IPS DF 6.9 (cell line): ENCODE measurements at places on chromosomes 2 and 18.

DNA sequence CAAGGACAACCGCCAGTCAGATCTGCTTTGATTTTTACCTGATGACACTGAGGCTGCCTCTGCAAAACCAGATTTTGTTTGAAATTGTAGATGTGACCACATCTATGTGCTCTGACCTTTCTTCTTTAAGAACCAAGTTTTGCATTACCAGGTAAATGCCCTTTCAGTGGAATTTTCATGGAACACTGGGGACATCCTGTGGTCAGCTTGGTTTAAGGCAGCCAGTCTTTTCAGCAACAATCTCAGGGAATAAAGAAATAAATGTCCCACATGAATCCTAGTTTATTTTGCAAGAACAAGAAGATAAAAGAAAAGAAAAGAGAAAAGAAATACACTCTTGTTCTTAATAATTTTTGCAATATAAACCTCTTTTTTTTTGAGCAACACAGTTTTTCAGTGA lies 90.6 kb downstream of the POU3F3 start:
- no peaks in the 10 kb centered on the region; the same call in 1 of the 2 replicates for H3K4me1 ChIP-seq
- no peak overlapping the region for H3K4me3 ChIP-seq
- H3K27me3 ChIP-seq: no peaks in the 10 kb centered on the region
- H3K36me3 ChIP-seq: no peaks in the 10 kb centered on the region
- H3K27ac ChIP-seq: no peak overlapping the region
- DNase-seq: no peak

GRCh38 chr18:73235921-73236320 lies 368.1 kb upstream of the NETO1 start:
- no peak overlapping the region for H3K4me3 ChIP-seq
- no peaks in the 10 kb centered on the region for H3K27me3 ChIP-seq
- DNase-seq: no peak
- no peaks in the 10 kb centered on the region for H3K36me3 ChIP-seq

GRCh38 chr2:105361102-105361889 lies 24.0 kb downstream of the C2orf49 start:
- H3K36me3 ChIP-seq: peaks cover 2% of the 10 kb centered on the region; the same call in 1 of the 2 replicates
- H3K4me1 ChIP-seq: no peaks in the 10 kb centered on the region
- no peak overlapping the region for H3K27ac ChIP-seq
- no peak for DNase-seq
- no peaks in the 10 kb centered on the region for H3K27me3 ChIP-seq

DNA sequence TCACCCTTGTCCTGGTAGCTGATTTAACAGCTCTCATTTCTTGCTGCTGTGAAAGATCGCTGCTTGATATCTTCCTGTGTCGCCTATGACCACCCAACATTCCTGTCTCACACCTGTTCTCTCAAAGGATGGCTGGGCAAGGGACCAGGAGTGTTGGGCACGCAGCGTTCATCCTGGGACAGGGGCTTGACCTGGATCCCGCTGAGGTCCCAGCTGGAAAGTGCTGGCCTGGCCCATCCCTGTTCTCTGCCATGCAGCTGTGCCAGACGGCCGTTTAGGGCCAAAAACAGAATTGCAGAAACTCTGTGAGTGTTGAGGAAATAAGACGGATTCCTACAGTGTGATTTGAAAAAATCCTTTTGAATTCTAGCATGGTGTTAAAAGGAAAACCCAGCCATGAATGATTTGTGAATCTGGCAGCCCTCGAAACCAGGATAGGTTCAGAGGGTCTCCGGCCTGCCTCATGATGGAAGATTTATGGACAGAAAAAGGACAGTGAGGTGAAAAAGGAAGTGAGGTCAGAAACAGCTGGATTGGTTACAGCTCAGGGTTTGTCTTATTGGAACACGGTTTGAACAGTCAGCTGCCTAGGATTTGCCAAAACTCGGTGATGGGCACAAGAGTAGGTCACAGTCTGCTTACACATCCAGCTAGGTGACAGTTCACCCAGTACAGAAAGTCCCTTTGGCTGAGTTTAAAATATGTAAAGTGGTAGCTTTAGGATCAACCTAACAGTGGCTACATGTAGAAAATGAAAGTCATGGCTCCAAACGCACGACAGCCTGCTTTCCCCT lies 164.8 kb downstream of the DCDC2C start:
- H3K27me3 ChIP-seq: no peaks in the 10 kb centered on the region
- no peak overlapping the region for H3K4me3 ChIP-seq
- 0 out of 2 replicates have a peak, but pooled peaks cover 2% of the 10 kb centered on the region for H3K4me1 ChIP-seq

GRCh38 chr18:79447703-79448367 lies 52.1 kb downstream of the NFATC1 start:
- H3K27ac ChIP-seq: no peak overlapping the region
- no peaks in the 10 kb centered on the region for H3K27me3 ChIP-seq
- no peak for DNase-seq
- H3K36me3 ChIP-seq: peaks cover 3% of the 10 kb centered on the region; the same call in 1 of the 2 replicates
- H3K4me1 ChIP-seq: no peaks in the 10 kb centered on the region
- no peak overlapping the region for H3K4me3 ChIP-seq

DNA sequence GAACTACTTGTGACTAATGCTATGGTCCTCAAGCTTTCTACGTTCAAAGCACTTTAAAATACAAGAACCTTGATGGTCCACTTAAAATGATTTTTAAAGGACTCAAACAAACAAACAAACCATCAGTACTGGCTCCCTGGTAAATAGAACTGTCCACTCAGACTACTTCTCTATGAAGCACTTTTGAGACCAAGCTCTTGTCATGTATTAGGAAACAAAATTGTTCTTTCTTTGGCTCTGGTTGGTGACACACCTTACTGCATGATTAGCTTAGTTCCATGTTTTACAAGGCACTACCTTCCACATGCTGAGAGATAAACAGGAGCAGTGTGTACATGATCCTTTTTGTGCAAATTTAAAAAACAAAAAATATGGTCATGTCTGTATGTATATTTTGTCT lies 19.7 kb downstream of the DARS1 start:
- no peaks in the 10 kb centered on the region for H3K36me3 ChIP-seq
- H3K4me3 ChIP-seq: no peak overlapping the region
- no peak overlapping the region for H3K27ac ChIP-seq
- no peak for DNase-seq

DNA sequence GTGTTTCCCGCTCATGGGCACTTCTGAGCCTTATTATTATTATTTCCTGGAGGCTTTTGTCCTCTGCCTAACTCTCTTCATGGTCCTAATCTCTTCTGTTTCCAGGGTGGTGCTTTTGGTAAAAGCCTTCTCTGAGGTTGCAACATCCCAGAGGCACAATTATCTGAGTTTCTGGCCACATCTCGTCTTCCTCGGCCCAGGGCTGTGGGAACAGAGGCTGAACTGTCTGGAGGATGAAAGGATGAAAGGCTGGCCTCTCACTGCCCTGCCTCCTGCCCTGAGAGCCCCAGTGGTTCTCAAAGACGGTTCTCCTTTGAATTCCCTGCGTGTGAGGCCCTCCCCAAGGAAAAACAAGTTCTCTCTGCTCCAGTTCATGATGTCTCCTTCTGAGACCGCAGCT lies 13.8 kb downstream of the GYPC start:
- no peak for DNase-seq
- no peaks in the 10 kb centered on the region for H3K36me3 ChIP-seq
- H3K4me1 ChIP-seq: no peaks in the 10 kb centered on the region
- no peaks in the 10 kb centered on the region for H3K27me3 ChIP-seq
- no peak overlapping the region for H3K4me3 ChIP-seq

- no peak for DNase-seq
- H3K4me1 ChIP-seq: no peaks in the 10 kb centered on the region
- H3K27ac ChIP-seq: no peak overlapping the region
- no peaks in the 10 kb centered on the region for H3K27me3 ChIP-seq
- no peak overlapping the region for H3K4me3 ChIP-seq
- no peaks in the 10 kb centered on the region for H3K36me3 ChIP-seq
Observed at GRCh38 chr2:27804146-27804545, 32.6 kb downstream of the MRPL33 start.

GRCh38 chr2:16184945-16185660 lies 244.8 kb downstream of the MYCN start:
- DNase-seq: no peak
- H3K27me3 ChIP-seq: no peaks in the 10 kb centered on the region
- H3K27ac ChIP-seq: no peak overlapping the region
- no peaks in the 10 kb centered on the region for H3K4me1 ChIP-seq

DNA sequence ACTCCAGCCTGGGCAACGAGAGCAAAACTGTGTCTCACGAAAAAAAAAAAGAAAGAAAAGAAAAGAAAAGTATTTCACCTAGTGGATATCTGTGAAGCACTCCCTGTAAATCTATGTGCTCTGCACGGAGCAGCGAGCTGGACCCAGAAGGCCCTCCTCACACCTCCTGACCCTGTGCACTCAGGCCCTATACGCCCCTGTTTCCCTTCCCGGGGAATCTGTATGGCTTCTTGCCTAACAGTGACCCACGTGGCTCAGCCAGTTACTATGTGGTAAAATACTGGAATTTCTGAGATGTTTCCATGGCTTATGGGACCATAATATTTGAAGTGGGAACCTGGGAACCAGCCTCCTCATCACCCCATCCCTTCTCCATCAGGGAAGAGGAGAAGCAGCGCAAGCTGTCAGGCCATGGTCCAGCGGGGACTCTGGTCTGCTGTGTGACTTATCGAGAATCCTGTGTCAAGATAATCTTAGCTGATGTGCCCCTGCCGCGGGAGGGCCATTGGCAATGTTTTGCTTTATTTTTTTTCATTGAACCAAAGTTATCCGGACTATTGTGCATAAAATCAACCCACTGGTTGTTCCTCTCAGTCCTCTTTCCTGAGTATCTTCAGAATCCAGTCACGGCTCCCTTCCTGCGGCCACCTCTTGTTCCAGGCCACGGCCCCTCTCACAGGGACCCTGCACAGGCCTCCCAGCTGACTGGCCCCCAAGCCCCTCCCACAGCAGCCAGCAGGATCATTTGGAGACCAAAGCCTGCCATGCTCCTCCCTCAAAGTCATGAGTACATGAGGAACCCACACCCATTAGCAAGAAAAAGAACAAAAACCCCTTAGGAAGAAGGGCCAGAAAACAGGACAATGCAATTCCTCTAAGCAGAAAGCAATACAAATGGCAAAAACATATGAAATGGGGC lies 30.6 kb downstream of the SDC1 start:
- no peak overlapping the region for H3K27ac ChIP-seq
- DNase-seq: no peak
- H3K36me3 ChIP-seq: no peaks in the 10 kb centered on the region
- no peaks in the 10 kb centered on the region for H3K27me3 ChIP-seq
- H3K4me3 ChIP-seq: no peak overlapping the region

- no peak overlapping the region for H3K4me3 ChIP-seq
- no peaks in the 10 kb centered on the region for H3K27me3 ChIP-seq
- no peak overlapping the region for H3K27ac ChIP-seq
- no peaks in the 10 kb centered on the region for H3K36me3 ChIP-seq
Observed at GRCh38 chr2:225620227-225620626, 220.7 kb downstream of the NYAP2 start.

DNA sequence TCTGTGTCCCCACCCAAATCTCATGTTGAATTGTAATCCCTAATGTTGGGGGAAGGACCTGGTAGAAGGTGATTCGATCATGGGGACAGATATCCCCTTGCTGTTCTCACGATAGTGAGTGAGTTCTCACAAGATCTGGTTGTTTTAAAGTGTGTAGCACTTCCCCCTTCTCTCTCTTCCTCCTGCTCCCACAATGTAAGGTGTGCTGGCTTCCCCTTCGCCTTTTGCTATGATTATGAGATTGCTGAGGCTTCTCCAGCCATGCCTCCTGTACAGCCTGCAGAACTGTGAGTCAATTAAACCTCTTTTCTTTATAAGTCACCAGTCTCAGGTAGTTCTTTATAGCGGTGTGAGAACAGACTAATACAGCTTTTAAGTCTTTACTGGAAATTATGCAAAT lies 193.3 kb upstream of the RBBP8 start:
- 0 out of 2 replicates have a peak, but pooled peaks cover 4% of the 10 kb centered on the region for H3K4me1 ChIP-seq
- H3K27me3 ChIP-seq: no peaks in the 10 kb centered on the region
- no peak overlapping the region for H3K4me3 ChIP-seq
- no peak for DNase-seq

DNA sequence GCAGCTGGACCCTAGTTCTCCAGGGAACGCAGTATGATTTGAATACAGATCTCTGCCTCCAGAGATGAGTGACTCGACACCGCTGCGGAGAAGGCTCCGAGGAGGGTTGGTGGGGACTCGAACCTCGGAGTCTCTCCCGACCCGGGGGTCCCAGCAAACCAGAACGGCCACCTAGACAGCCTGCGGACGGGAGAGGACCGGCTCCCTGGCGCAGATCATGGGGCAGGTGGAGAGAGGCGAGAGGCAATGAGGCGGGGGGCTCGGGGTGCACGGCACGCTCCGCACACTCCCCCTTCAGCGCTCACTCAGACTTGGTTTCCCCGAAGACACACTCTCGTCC lies 12.6 kb downstream of the DYSF start:
- peaks cover 49% of the 10 kb centered on the region for H3K27me3 ChIP-seq

DNA sequence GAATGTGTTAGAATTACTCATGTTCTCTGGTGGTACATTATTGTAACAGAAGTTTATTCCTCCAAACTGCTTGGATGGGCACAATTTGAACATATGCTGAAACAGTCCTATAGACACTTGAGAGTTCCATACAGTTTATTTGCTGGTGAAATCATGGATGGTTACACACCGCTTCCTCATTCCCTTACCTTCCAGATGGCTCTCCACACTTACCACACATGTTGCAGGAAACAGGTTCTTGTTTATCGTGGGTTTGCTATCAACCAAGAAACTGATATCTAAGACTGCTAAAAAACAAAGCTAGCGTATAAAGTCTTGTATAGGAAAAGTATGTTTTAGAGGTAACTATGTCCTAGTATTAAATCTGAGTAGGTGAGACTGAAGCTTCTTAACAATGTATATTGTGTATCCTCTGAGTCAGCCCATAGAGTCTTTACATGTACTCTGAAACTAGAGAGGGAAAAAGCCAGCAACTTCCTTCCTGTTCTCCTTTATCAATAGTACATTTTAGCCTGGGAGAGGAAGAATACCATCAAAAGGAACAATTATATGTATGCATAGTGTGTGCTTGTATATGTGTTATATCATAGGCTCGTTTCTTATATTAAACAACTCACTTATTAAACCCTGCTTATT lies 313.1 kb downstream of the PLCL1 start:
- no peak overlapping the region for H3K27ac ChIP-seq
- H3K27me3 ChIP-seq: no peaks in the 10 kb centered on the region
- no peaks in the 10 kb centered on the region for H3K4me1 ChIP-seq
- DNase-seq: no peak
- no peak overlapping the region for H3K4me3 ChIP-seq

- no peak overlapping the region for H3K4me3 ChIP-seq
- no peaks in the 10 kb centered on the region for H3K4me1 ChIP-seq
- no peaks in the 10 kb centered on the region for H3K27me3 ChIP-seq
- no peaks in the 10 kb centered on the region for H3K36me3 ChIP-seq
Observed at GRCh38 chr2:158762336-158762735, 32.8 kb upstream of the DAPL1 start.

DNA sequence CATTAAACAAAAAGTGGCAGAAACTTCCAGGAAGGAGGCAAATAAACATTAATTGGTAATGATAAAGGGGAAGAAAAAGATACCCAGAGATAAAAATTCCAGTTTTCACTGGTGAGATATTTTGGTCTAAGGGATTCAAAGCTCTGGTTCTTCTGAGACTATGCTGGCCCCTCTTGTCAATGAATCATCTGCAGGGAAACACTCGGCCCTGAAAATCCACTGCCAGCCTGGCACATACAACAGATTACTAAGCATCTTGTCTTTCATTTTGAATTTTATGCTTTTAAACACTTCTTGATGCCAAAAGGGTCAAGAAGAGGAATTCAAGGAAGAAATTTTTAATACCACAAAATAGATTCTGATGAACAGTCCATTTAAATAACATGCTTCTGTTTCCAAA lies 1603.8 kb upstream of the ZEB2 start:
- no peaks in the 10 kb centered on the region for H3K4me1 ChIP-seq
- no peak overlapping the region for H3K4me3 ChIP-seq
- no peaks in the 10 kb centered on the region for H3K27me3 ChIP-seq
- H3K27ac ChIP-seq: no peak overlapping the region
- H3K36me3 ChIP-seq: no peaks in the 10 kb centered on the region
